ENCODE measurements at places on chromosomes 13 and 19. TPM values are rescaled to one million over a fixed set of nuclear protein-coding genes. Genes with fewer than 3 reads are reported as not detected.

DNA sequence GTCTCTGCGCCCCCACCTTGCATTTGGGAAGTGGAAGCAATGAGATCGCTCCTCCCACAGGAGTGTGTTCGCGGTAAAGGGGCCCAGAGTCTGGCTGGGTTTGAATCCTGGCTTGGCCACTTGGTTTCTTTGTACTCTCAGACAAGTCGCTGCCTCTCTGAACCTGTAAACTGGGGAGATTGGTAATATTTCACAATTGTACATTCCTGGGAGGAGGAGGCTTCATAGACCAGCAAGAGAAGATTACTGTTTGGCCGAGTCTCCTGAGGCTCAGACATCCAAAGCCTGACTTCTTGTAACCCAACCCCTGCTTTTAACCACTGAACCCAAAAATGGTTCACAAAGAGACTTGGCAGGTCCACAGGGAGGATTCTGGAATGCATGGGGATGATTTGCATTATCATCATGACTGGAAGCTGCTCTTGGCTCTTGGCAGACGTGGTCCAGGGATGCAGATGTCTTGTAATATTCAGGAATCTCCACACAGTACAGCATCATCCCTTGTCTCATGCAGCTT lies 13.6 kb upstream of the STRN4 start:
- H3K4me1 ChIP-seq: peaks cover 5% of the 10 kb centered on the region
- H3K27me3 ChIP-seq: no peaks in the 10 kb centered on the region
- no peak for DNase-seq
- H3K4me3 ChIP-seq: no peak overlapping the region

GRCh38 chr13:98619556-98619955 lies 42.6 kb upstream of the STK24 start:
- H3K27me3 ChIP-seq: no peaks in the 10 kb centered on the region
- no peak overlapping the region for H3K27ac ChIP-seq
- H3K36me3 ChIP-seq: no peaks in the 10 kb centered on the region
- DNase-seq: no peak

GRCh38 chr13:76711550-76712182 lies 174.5 kb downstream of the KCTD12 start:
- no peaks in the 10 kb centered on the region for H3K27me3 ChIP-seq
- H3K4me1 ChIP-seq: no peaks in the 10 kb centered on the region
- no peak for DNase-seq
- no peak overlapping the region for H3K27ac ChIP-seq

The ZIM2 gene
- not detected for total RNA-seq

The DZIP1 gene
- total RNA-seq: not detected

The CC2D1A gene
- total RNA-seq: 30.7 TPM

The SERPINE3 gene
- not detected for total RNA-seq

Data from naive thymus-derived CD8-positive, alpha-beta T cell (primary cell).